ENCODE measurements at places on chromosomes 1 and 21.

- DNase-seq: no peak
These were observed 84.5 kb downstream of the PSMG1 start for GRCh38 chr21:39098696-39099200.

GRCh38 chr1:215710036-215710898 is 143.2 kb downstream of the KCTD3 start:
- DNase-seq: no peak

GRCh38 chr21:37028570-37028969 is 22.1 kb downstream of the RIPPLY3 start:
- DNase-seq: no peak

DNA sequence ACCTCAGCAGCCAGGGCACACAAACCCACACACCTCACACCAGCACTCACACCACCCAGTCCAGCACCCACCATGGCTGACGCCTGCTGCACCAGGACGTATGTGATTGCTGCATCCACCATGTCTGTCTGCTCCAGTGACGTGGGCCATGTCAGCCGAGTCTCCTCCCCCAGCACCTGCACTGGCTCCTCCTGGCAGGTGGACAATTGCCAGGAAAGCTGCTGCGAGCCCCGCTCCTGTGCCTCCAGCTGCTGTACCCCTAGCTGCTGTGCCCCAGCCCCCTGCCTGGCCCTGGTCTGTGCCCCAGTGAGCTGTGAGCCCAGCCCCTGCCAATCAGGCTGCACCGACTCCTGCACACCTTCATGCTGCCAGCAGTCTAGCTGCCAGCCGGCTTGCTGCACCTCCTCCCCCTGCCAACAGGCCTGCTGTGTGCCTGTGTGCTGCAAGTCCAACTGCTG is at the start of gene KRTAP10-8:
TSS of gene KRTAP10-8 (plus strand) at position 51 of the 458 bp plus-strand sequence. CDS start at position 73, 22 bp downstream.
- DNase-seq: no peak

DNA sequence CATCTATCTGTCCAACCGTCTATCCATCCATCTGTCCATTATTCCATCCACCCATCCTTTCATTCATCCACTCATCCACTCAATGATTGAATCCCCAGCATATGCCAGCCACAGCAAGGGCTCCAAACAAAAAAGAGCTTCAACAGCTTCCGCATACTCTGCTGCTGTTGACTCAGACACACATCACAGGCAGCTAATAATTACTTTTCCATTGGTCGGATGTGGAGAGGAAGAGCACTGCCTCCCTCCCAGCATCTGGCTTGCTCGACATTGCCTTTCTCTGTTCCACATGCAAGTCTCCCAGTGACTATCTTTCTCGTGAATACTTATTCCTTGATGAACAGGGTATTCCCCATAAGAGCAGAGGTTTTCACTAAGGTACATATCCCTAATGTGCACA is 176.5 kb downstream of the HIVEP3 start:
- no peak for DNase-seq

- no peak for DNase-seq
These were observed 1.2 kb downstream of the XKR8 start for GRCh38 chr1:27960762-27961645.

- no peak for DNase-seq
These were observed 22.8 kb downstream of the ALG14 start for GRCh38 chr1:95049935-95050334.

DNA sequence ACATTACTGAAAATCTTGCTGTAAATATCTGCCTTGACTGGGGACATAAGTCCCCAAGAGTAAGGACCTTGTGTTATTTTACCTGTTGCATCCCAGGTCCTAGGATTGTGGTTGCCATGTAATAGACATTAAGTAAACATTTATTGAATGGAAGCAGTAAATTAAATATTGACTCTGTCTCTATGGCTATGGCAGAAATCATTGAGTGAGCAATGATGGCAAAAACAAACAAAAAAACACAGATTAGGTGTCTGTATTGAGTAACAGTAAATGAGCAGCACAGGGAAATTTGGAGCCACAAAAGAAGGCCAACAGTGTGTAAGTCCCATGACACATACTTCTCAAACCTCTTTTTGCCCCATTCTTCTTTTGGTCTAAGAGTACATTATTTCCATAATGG is 240.4 kb downstream of the NFIA start:
- DNase-seq: no peak

DNA sequence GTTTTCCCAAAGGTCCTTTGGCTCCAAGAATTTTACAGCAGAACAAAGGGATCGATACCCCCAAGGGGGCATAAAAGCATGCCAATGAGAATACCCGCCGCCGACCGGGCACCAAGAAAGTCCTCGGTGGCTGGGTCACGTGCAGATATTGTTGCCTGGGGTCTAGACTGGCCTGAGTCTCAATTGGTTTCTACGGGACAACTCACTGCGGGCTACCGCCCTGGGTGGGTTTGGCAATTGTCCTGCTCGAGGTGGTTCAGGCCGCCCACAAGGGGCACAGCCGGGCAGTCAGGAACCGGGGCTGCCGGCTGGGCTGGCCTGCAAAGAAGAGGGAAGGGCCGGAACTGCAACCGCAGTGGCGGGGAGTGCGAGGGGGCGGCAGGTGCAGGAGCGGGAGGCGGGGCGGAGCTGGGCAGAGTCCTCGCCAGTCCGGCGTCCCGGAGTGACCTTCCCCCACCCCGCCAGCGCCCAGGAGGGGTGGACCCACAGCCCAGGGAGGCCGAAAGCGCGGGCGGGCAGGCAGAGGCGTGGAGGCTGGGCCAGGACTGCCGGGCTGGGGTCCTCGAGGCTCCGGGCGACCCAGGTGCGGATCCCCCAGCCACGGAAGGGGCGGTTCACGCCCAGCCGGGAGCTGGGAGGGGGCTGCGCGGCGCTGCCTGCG is 926 bp upstream of the ATP1B1 start:
- DNase-seq: no peak

- no peak for DNase-seq
These were observed 20.7 kb upstream of the ATP1A1 start for GRCh38 chr1:116352349-116352813.

DNA sequence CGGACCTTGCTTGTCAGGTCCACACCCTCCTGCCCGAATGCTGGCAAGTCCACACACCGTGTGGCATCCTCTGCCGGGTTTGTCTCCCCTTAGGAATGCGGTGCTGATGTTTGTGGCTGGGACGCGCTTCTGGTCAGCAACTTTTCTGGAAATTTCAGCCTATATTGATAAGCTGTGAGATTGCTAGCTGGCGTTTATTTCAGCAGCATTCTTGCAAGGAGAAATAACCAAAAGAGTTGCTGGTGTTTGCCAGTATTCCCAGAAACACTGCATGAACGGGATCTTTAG is 601 bp downstream of the CEPT1 start:
- no peak for DNase-seq

Data from esophagus squamous epithelium (tissue), 5 donors.